Fibroblast of lung (primary cell): ENCODE measurements at places on chromosomes 1 and 21.

GRCh38 chr1:164518692-164519332 lies 40.2 kb upstream of the PBX1 start:
- peaks cover 4% of the 10 kb centered on the region for H3K27me3 ChIP-seq
- no peaks in the 10 kb centered on the region for H3K36me3 ChIP-seq
- no peak overlapping the region for H3K4me3 ChIP-seq
- DNase-seq, result no peak
- no peaks in the 10 kb centered on the region for H3K4me1 ChIP-seq

DNA sequence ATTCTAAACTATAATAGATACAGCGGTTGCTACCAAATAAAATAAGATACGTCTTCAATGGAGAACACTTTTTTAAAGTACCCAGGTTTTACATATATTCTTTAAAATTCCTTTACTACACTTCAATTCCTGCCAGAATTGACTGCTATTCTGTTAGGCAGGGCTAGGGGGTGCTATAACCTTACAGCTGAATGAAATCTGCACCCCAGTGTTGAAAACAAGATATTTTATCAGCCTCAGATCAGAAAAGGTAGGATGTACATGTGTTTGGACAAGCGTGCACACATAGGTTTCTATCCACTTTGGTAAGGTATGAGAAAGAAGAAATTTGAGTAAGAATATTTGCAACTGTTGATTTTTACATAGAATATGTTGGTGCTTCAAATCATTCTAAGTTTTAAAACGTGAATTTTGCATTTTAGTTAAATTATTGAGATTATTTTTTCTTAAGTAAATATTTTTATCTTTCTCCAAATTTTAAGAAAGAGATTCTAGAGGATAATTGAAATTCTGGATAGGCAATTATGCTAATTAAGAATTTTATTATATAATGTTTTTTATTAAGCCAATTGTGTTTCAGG lies 490.8 kb upstream of the ADGRL4 start:
- H3K4me3 ChIP-seq, result no peak overlapping the region
- DNase-seq, result peak; percentile 69
- H3K27me3 ChIP-seq, result no peaks in the 10 kb centered on the region
- no peak overlapping the region for H3K27ac ChIP-seq
- no peaks in the 10 kb centered on the region for H3K36me3 ChIP-seq

DNA sequence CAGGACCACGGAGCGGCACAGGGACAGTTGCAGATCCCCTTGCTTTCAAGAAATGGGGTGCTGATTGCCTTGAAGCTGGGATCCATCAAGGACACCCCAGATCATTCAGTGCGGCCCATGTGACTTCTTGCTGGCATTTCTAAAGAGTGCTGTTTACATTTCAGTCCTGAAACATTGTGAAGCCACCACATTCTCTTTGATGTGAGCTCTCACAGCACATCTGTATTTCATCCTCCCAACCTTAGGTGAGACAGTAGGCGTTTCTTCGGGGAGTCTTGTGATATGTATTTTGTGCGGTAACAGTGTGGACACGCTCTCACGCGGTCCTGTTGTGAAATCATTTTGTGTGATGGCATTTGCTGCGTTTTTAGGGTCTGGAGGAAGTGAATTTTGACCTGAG lies 57.2 kb downstream of the CACHD1 start:
- no peaks in the 10 kb centered on the region for H3K27me3 ChIP-seq
- peaks cover 10% of the 10 kb centered on the region for H3K4me1 ChIP-seq
- H3K27ac ChIP-seq, result no peak overlapping the region
- H3K4me3 ChIP-seq, result no peak overlapping the region
- DNase-seq, result no peak
- no peaks in the 10 kb centered on the region for H3K36me3 ChIP-seq

- H3K4me3 ChIP-seq, result no peak overlapping the region
- H3K4me1 ChIP-seq, result no peaks in the 10 kb centered on the region
- DNase-seq, result peak; percentile 66
- H3K27ac ChIP-seq, result peak overlapping the region; percentile 22
- H3K36me3 ChIP-seq, result peaks cover 23% of the 10 kb centered on the region
Observed at GRCh38 chr1:10415211-10415930, 14.9 kb upstream of the CENPS start.
